ENCODE measurements at places on chromosomes 7 and 10.

GRCh38 chr10:86087716-86088115, 278.9 kb downstream of the GRID1 start:
- no peak for DNase-seq

- no peak for DNase-seq
These were observed 63.8 kb downstream of the REEP3 start for GRCh38 chr10:63585041-63585440.

- no peak for DNase-seq
These were observed 827.6 kb upstream of the AUTS2 start for GRCh38 chr7:68770649-68771048.

DNA sequence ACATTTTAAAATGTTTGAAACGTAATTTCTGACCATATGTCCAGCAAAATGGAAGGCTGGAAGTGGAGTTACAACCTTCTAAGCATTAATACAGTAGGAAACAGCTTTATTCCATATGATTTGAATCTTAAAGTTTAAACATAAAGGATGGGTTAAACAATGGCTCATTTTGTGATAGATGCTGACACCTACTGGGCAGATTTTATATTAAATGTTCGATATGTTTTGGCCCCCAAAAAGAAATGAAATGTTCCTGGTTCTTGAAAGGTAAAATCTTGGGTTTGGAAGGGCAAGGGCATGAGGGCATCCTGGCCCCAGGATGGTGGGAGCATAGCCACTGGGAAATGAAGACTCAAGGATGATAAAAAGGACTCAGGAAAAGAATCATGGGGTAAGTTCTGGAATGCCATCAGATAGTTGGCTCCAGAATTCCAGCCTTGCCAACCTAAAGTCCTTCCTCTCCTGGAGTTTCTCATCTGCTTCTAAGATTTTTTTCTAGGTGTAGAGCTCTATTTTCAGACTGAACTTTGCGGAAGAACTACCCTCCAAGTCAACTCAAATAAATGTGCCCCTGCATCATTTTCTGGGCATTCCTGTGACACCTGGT, 34.6 kb upstream of the SLC35G1 start:
- DNase-seq = no peak

- peak; percentile 81 for DNase-seq
These were observed 5.1 kb downstream of the LDB1 start for GRCh38 chr10:102114861-102115618.

- peak; percentile 81 for DNase-seq
These were observed 695 bp upstream of the VDAC2 start for GRCh38 chr10:75209921-75210281.

- no peak for DNase-seq
These were observed 2.0 kb downstream of the MASTL start for GRCh38 chr10:27157150-27157549.

DNA sequence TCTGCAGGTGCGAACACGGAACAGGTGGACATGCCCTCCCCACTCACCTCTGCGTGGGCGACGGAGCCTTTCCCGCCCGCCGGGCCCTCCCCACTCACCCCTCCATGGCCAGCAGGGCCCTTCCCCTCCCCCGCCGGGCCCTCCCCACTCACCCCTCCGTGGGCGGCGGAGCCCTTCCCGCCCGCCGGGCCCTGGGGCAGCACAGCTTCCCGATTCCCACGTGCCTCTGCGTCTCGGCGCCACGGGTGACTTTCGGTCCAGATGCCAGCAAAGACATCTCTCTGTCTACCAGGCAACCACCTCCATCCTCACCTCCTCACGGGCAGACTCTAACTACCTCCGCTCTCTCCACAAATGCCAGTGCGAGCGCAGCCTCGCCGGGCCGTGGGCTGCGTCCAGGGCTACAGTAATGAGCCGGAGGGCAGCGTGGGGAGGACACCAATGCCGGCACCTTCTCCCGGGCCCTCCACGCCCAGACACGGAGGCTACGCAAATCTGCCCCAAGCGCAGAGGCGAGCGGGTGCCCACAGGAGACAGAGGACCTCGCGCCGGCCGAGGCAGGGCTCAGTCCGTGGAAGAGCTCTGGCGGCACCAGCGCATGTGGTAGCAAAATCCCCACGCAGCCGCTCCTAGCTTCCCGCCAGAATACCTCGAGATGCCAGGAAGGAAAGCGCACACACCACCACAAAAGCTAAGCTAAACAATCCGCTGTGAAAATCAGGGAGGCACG, 21.8 kb downstream of the GPER1 start:
- DNase-seq = no peak

- no peak for DNase-seq
These were observed 282.0 kb downstream of the SEC23IP start for GRCh38 chr10:120174491-120174890.

- DNase-seq = no peak
These were observed 156.8 kb downstream of the NRCAM start for GRCh38 chr7:108299251-108299973.

- no peak for DNase-seq
These were observed 92.8 kb upstream of the MTPN start for GRCh38 chr7:136069840-136070529.

- DNase-seq = no peak
These were observed 30.1 kb downstream of the SEMA3D start for GRCh38 chr7:85156661-85157208.

Measured in CD4-positive, alpha-beta T cell treated with Interleukin-15 for 4 hours (primary cell).